Activated T-helper 2 cell treated with anti-CD3 and anti-CD28 coated beads, Interferon-gamma antibody, Interleukin-2, Interleukin-4, amounts not matched to agents 10 μg/mL and 5 μg/mL and 100 μg/mL, durations not matched to agents 14 hours and 24 hours and 36 hours (primary cell): ENCODE measurements at places on chromosomes 7 and 10. TPM values are rescaled to one million over a fixed set of nuclear protein-coding genes. Genes with fewer than 3 reads are reported as not detected.

Gene TMEM196
- not detected in 2 replicates for total RNA-seq

Gene WDFY4
- total RNA-seq = 0.18 and 0.21 TPM in 2 replicates

- H3K27ac ChIP-seq = no peak overlapping the region
- H3K36me3 ChIP-seq = no peaks in the 10 kb centered on the region
- peaks cover 16% of the 10 kb centered on the region for H3K4me1 ChIP-seq
Measured at GRCh38 chr10:86964847-86965190, 3.5 kb upstream of the ADIRF start.

DNA sequence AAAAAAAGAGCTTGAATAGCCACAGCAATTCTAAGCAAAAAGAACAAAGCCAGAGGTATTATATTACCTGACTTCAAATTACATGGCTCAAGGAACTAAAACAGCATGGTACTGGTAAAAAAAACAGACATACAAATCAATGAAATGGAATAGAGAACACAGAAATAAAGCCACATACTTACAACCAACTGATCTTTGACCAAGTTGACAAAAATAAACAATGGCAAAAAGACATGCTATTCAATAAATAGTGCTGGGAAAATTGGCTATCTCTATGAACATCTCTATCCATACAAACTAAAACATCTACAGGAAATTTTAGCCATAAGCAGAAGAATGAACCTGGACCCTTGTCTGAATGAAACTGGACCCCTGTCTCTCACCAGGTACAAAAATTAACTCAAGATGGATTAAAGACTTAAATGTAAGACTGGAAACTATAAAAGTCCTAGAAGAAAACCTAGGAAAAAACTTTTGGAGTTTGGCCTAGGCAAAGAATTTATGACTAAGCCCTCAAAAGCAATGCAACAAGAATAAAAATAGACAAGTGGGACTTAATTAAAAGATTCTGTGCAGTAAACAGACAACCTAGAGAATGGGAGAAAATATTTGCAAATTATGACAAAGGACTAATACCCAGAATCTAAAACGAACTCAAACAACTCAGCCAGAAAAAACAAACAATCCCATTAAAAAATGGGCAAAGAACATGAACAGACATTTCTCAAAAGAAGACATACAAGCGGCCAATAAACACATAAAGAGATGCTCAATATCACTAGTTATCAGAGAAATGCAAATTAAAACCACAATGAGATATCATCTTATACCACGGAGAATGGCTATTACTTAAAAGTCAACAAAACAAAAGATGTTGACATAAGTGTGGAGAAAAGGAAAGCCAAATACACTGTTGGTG lies 72.8 kb upstream of the DDC start:
- H3K4me1 ChIP-seq = peaks cover 10% of the 10 kb centered on the region
- DNase-seq = no peak
- H3K27me3 ChIP-seq = peaks cover 22% of the 10 kb centered on the region
- H3K36me3 ChIP-seq = peaks cover 16% of the 10 kb centered on the region
- no peak overlapping the region for H3K4me3 ChIP-seq

DNA sequence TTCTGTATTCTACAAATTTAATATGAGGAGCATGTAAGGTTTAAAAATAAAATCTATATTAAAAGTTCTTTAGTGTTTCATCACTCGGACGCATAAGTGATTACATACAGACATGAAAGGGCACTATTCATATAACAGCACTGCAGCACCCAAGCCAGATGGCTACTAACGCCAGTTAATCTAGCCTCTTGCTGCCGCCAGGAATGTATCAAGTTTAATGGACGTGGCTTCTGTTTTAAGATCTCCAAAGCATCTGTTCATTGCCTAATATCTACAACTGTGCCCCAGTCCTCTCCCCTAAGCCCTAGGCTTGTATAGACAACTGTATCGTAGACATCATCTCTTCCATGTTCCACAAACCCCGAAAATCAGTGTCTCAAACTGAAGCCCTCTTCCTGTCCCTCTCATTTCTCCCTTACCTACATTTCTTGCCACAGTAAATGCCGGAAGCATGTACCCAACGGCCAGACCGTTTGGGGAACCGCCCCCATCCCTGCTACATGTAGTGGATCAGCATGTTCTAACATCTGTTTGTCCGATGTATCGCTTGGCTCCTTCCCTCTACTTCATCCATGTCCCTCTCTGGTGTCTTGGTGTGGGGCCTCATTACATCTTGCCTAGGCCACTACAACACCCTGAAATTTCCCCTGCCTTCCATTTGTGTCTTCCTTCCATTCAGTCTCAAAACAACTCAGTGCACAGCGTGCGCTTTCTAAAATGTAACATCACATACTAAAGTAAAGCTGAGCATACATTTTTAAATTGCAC lies 147.5 kb upstream of the RSU1 start:
- H3K4me1 ChIP-seq = peaks cover 12% of the 10 kb centered on the region
- H3K36me3 ChIP-seq = no peaks in the 10 kb centered on the region
- no peak overlapping the region for H3K27ac ChIP-seq
- DNase-seq = no peak
- no peak overlapping the region for H3K4me3 ChIP-seq
